ENCODE measurements at places on chromosomes 12 and 14.

DNA sequence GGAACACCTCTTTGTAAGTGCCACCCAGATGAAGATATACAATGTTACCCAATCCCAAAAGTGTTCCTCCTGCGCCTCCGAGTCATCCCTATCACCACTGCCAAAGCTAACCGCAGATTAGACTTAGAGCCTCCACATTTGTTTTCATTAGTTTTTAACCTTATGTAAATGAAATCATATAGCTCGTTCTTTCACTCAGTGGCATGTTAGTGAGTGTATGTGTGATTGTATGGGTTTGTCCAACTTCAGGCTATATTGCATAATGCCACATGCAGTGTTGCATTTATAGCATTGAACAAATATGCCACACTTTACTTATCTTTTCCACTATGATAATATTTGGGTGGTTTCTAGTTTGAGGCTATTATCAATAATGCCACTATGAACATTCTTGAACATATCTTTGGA is 18.0 kb downstream of the MAP1LC3B2 start:
- DNase-seq, result no peak

DNA sequence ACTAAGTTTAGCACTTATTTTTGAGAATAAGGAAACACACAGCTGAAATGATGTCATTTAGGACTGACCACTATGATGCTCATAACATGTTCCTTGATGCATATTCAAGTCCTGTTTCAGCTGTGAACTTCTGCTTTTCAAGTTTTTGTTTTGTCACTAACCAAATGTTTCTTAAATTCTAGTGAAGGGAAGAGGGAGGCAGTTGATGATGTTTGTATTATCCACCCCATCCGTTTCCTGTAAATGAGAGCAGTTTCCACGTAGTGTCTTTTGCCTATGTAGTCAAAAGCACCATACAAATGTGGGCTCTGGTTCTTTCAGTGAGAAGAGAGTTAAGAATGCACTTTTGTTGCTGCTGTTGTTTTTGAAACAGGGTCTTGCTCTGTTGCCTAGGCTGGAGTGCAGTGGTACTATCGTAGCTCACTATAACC is 491.8 kb downstream of the PCNX1 start:
- DNase-seq, result no peak

DNA sequence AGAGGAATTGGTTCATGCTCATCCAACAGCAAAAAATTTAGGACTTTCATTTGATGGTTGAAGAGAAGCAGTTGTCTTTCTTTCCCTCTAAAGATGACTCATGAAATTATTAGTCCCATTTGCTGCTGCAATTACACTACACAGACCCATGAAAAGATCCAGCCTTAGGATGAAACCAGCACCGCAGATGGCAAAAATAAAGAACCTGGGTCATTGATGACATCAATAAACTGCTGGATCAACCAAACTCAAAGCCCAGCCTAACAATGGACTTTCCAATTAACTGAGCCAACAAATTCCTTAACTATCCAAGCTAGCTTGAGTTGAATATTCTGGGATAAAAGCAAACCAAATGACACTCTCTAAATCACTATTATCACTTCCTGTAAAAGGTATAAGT is 20.7 kb downstream of the DICER1 start:
- DNase-seq, result no peak

DNA sequence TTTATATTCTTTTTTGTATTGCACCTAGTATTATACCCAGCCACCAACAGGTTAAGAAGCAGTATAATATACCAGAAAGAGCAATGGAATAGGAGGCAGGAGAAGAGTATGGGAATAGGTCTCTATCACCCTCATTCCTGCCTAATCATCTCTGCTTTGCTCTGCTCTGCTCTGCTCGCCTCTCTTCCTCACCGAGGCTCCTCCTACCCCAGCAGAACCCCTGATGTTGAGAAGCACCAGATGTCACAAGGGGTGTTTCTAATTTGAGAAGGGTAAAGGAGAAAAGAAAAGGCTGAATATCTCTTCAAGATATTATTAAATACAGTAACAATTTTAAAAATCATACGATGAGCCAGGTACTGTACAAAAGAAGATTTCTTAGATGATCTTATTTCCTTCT is 89.0 kb downstream of the STON2 start:
- DNase-seq, result no peak

DNA sequence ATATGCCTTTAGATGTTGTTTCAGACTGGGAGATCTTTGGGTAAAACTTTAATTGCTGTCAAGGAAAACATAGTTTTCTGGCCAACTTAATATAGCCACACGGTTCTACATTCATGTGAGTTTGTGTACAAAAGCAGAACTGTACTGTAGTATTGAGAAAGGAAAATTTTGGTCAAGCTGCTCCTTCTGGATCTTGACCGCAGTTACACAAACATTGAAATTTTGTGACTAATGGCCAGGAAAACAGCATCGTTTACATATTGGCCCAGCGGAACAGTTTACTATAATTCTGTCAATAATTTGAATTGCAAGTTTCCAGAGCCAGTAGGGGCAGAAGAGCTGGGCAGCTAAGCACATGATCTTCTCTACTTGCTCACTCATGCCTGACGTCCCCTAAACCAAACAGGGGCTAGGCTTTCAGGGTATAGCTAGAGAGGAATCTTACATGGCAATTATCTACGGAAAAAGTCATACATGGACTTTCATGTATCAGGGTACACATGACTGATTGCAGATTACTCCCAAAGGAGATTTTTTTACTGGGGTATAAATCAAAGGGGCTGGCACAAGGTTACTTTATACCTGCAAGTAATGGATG is 11.4 kb upstream of the ART4 start:
- DNase-seq, result no peak

DNA sequence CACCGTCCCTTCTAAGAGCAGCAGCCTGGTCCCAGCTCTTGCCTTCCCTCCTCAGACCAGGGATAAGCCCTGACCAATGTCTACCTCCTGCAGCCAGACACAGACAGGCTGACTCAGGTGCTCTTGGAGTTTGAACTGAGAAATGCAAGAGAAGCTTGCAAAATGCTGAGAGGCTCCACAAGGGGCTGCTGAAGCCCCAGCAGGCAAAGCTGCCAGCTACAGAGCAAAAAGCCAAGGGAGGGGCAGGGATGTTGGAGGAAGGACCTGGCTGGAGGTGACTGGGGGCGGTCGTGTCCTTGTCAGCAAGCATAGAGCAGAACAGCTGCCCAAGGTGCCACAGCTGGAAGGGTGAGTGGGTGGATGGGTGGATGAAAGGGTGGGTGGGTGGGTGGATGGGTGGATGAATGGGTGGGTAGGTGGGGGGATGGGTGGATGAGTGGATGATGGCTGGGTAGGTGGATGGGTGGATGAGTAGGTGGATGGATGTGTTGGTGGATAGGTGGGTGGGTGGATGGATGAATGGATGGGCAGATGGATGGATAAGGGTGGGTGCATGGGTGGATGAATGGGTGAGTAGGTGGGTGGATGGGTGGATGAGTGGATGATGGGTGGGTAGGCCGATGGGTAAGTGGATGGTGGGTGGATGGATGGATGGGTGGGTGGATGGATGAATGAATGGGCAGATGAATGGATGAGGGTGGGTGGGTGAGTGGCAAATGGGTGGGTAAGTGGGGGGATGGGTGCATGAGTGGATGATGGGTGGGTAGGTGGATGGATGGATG is 4.0 kb upstream of the INF2 start:
- no peak for DNase-seq

GRCh38 chr14:53651096-53651740 is 305.4 kb downstream of the BMP4 start:
- DNase-seq, result no peak

GRCh38 chr12:4809013-4809448 is 88.8 kb downstream of the GALNT8 start:
- no peak for DNase-seq

GRCh38 chr14:100065942-100066574 is 836 bp downstream of the EVL start:
- DNase-seq, result no peak

GRCh38 chr12:131950182-131950913 is 606 bp downstream of the EP400 start:
- DNase-seq, result peak; percentile 57

DNA sequence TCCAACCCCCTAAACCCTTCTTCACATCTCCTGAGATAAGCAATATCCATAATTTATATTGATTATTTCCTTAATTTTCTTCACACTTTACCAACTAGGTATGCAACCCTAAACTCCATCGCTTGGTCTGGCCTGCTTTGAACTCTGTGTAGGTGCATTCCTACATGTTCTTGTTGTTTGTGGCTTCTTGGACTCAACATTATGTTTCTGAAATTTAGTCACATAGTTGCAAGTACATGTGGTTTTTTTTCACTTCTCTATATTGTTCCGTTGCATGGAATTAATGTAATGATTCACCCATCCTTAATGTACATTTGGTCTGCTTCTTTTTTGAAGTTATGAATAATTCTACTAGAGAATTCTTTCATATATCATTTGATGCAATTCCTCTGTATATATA is 1.6 kb upstream of the TAS2R30 start:
- DNase-seq, result no peak

DNA sequence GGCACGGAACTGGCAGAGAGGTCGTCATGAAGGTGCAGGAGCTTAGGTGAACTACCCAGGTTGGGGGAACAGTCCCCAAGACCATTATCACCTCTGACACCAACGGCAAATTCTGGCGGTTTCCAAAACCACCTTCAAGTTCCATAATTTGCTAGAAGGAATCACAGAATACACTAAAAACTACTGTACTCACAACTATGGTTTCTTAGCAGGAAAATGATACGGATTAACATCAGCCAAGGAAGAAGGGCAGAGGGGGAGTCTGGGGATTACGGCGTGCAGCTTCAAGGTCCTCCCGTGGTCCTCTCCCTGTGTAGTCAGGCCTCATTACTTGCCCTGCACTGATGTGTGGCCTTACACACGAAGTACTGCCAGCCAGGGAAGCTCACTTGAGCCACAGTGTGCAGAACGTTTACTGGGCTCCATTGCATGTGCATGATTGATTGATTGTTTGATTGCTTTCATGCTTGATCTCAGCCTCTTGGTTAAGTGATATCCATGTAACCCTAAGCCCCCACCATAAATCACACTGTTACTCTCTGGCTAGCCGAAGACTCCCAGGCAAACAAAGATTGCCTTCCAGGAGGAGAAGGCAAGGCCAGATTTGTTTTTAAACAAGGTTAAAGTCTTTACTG is 837 bp upstream of the STX2 start:
- no peak for DNase-seq

GRCh38 chr12:124153392-124153791 is 141.5 kb upstream of the RFLNA start:
- no peak for DNase-seq

DNA sequence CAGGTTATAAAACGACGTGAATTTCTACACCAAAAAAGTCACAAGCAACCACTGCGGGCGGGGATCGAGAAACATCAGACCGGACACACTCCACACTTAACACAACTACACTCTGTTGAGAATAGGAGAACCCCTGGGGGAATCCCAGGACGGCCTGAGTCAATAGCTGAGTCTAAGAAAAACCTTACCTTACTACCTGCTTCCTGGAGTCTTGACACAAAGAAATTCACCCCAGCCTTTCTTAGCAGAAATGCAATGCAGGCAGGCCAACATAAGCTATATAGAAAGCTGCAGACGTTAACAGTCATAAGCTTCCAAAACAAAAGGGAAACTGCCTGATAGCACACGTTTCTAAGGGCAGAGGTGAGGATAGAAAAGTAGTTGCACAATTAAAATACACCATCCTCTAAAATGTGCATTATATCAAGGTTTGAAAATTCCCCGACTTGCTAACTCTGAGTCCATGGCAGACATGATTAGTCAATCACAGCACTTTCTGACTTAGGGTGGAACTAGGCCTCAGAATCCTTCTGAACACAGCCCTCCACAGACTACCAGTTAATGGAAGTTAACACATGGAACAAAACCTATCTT is 68.0 kb downstream of the CCDC88C start:
- no peak for DNase-seq

DNA sequence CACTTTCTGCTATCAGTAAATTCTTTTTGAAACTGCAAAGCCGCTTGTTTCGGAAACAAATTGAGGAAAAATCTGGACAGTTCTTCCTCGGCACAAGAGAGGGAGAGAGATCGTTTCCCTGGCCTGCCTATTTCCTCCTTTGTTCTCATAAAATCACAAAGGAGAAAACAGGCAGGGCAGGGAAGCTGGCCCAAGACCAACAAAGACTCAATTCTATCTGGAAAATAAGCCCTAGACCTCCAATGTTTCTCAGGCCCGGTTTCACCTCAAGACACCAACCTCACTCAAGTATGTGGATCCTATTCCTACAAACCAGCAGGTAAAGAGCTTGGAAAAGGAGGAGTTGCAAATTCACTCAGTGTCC is 19.5 kb downstream of the DICER1 start:
- DNase-seq, result peak; percentile 57

- no peak for DNase-seq
Measured at GRCh38 chr12:93111773-93112172, 182.7 kb upstream of the EEA1 start.

- DNase-seq, result no peak
Measured at GRCh38 chr12:12033824-12034223, 36.9 kb upstream of the BCL2L14 start.

DNA sequence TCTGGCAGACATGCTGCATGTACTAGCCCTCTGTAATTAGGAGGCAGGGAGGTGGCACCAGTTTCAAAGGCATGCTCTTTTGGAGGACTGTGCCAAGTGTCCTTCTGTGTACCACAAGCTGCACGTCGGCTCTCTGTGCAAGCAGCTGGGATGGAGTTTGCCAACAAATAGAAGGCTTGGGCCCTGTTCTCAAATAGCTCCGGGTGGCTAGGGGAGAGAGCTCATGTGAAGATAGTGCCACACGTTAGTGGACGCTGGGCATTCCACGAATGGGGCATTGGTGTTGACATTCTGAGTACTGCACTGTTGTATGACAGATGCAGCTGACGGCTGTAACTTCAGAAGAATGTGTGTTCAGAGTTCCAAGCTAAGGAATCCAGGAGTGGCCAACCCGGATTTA is 4.4 kb downstream of the AACS start:
- no peak for DNase-seq

- peak; percentile 74 for DNase-seq
Measured at GRCh38 chr14:65370801-65371248, 41.7 kb upstream of the FUT8 start.

- DNase-seq, result peak; percentile 83
Measured at GRCh38 chr14:40630471-40630870, 976.2 kb upstream of the LRFN5 start.

DNA sequence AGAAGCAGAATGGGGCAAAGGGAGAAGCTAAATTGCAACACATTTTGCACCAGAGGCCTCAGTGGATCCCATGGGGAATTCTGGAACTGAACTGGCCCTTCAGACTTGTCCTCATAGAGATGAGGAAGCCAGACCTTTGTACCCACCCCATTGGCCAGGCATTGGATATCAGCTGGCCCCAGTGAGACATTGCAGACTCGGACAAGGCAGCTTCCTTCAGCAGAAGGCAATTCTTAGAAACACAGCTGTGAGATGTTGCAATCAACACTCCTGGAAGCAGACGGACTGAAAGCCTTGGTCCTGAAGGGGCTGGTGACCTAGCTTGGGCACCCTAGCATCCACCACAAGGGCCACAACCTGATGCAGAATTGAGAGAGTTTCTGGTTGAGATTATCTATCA is 218.1 kb downstream of the MSRB3 start:
- no peak for DNase-seq

DNA sequence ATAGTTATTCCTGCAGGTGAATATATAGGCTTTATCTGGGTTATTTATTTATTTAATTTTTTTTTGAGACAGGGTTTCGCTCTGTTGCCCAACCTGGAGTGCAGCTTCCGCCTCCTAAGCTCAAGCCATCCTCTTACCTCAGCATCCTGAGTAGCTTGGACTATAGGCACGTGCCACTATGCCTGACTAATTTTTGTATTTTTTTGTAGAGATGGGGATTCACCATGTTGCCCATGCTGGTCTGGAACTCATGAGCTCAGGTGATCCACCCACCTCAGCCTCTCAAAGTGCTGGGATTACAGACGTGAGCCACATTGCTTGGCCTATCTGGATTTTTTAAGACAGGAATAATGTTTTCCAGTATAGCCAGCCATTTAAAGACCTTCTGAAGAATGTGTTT is 2.0 kb downstream of the RAN start:
- DNase-seq, result no peak
